ENCODE measurements at places on chromosomes 7 and 10.

DNA sequence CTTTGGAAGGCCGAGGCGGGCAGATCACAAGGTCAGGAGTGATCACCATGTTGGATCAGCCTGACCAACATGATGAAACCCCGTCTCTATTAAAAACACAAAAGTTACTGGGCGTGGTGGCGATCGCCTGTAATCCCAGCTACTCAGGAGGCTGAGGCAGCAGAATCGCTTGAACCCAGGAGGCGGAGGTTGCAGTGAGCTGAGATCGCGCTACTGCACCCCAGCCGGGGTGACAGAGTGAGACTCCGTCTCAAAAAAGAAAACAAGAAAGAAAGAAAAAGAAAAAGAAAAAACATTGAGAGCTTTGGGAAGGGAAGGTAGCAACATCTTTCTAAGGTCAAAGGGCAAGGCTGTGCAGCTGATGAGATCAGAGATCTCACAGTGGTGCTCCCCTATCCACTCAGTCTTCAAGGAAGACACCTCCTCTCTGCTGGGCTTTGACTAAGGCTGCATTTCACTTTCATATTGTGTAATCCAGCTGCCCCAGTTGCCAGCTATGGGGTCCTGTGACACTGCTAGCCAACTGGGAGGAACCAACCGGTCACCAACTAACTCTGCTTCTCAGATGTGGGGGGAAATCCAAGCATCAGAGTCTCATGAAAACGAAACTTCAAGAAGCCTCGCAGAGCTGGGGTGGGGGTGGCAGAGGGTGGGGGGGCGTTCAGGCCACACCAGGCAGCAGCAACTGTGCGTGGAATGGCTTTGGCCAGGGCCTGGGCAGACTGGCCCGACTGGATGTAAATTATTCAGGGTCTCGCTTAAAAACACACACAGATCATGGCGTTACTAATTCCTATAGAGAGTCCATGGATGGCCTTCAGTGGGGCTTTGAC lies 1.5 kb downstream of the IL15RA start:
- no peak for DNase-seq

- no peak for DNase-seq
Measured at GRCh38 chr10:61175316-61175715, 231.3 kb upstream of the RHOBTB1 start.

DNA sequence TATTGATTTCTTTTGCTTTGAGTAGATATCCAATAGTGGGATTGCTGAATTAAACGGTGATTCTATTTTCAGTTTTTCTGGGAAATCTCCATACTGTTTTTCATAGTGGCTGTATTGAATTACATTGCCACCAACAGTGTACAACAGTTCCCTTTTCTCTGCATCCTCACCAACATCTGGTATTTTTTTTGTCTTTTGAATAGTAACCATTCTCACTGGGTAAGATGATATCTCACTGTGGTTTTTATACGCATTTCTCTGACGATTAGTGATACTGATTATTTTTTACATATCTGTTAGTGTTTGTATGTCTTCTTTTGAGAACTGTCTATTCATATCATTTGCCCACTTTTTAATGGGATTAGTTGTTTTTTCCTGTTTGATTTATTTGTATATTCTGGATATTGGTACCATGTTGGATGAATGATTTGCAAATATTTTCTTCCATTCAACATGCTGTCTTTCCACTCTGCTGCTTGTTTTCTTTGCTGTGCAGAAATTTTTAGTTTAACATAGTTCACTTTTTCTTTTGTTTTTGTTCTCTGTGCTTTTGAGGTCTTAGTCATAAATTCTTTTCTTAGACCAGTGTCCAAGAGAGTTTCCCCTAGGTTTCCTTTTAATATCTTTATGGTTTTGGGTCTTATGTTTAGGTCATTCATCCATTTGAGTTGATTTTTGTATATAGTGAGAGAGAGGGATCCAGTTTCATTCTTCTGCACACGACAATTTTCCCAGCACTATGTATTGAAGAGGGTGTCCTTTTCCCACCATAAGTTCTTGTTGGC lies 584.7 kb downstream of the PHTF2 start:
- DNase-seq: no peak

DNA sequence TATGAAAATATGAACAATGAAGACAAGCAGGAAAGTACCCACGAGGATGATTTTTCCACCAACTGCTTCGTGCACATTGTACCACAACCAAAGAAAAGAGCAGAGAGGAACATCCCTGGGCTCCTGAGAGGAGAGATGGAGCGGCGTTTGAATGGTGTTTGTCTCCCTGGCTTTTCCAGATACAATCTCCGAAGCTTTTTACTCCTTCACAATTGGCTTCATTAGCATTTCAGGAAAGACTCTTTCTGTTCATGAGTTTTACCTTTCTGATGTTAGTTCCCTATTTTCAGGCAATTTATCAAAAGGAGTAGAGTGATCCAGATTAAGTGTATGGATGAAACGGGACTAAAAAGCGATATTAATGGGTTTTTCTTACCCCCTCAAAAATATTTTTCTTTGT lies 49.3 kb downstream of the LYZL2 start:
- no peak for DNase-seq

DNA sequence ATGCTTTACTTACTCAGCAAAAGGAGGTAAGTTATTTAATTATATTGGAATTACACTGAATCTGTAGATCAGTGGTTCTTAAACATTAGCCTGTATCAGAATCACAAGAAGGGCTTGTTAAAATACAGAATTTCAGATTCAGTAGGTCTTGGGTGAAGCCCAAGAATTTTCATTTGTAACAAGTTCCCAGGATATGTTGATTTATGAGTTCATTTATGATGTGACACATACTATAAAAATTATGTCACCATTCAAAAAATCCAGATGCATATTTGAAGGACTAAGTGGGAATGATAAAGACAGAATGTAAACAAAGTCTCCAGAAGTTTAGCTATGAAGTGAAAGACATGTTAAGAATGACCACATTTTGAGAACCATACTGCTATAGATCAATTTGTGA lies 52.3 kb downstream of the HECTD2 start:
- DNase-seq: no peak

DNA sequence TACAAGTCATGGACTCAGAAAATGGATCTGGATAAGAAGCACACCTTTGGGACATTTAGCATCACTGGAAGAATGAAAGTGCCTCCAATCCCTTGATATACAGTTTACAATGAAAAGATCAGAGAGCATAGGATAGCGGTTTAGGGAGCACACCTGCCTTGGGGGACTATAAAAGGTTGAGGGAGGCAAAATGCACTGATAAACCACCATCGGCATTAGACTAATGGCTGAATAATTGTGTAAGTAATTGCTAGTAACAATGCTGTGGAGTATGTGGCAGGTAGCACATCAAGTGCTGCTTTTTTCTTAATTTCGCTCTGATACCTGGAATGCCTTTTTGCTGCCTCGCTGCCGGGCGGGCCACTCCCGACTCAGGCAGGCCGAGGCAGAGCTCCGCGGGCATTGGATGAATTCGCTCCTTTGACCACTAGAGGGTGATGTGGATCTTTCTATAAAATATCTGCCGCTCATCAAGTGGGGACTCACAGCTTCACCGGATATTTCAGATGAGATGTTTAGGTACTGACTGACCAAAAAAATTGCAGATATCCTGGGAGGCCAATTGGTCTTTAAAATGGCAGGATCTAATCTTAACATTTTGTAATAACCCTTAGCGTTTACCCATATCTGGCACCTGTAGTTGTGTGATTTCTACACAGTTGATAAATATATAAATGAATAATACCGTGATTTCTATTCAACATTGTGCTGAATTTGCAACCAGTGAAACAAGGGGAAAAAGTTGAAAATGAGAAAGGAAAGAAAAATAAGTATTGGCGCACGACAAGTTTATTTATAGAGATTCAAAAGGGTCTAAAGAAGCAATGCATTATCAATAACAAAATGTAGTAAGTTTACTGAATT lies 116.8 kb upstream of the PRSS1 start:
- DNase-seq: peak; percentile 15

DNA sequence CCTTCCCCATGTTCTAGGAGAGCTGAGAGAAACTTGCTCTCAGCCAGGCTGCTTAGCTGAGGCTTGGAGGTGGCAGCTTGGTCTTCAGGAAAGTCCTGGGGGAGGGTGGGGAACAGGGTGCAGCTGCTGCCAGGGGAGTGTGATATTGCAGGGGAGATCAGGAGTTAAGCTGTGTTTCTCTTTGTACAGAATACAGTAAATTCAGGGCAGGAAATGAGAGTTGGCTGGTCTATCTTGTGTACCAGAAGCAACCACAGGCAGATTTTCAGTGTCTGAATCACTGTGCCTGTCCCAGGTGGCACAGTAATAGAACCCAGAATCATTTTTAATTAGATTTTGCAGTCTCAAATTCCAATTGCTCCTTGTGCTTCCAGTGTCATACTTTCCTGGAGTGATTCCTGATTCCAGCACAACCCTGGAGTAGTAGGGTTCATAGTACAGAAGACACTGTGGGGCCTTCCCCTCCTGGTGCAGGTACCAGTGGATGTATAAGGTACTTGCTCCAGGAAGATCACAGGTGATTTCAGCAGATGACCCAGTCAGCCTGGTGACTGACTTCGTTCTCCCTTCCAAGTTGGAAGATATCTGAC lies 94.0 kb upstream of the TARP start:
- DNase-seq: no peak

DNA sequence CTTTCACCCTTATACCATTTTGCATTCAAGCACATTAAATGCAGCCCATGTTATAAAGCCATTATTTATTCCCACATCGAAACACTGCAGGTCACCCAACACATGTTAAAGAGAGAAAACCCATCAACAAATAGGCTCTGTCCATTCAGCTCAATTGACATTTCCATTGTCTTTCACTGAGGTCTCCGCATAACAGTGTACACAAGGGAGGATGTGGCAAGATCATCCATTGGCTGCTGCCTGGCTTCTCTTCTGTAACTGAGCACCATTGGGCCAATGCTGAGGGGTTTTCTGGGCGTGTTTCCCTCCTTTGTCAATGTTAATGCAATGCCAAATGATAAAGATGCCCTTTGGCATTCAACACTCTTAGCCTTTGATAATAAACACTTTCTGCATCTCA lies 278.1 kb upstream of the SP4 start:
- DNase-seq: no peak

DNA sequence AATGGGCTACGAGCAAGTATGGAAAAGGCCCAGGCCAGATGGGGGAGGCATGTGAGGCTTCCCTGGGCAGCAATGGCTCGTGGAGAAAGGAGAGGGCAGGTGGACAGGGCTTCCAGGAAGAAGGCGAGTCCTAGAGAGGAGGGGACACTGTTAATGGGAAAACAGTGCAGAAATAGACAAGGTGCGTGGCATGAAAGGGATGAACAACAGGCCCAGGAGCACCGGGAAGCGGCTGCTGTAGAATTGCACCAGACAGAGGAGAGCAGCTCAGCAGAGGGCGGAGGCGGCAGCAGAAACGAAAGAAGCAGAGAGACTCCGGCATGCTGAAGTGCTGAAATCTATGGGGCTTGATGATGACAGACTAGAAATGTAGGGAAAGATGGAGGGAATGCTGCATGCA lies 102.1 kb downstream of the PIP4K2A start:
- DNase-seq: no peak

DNA sequence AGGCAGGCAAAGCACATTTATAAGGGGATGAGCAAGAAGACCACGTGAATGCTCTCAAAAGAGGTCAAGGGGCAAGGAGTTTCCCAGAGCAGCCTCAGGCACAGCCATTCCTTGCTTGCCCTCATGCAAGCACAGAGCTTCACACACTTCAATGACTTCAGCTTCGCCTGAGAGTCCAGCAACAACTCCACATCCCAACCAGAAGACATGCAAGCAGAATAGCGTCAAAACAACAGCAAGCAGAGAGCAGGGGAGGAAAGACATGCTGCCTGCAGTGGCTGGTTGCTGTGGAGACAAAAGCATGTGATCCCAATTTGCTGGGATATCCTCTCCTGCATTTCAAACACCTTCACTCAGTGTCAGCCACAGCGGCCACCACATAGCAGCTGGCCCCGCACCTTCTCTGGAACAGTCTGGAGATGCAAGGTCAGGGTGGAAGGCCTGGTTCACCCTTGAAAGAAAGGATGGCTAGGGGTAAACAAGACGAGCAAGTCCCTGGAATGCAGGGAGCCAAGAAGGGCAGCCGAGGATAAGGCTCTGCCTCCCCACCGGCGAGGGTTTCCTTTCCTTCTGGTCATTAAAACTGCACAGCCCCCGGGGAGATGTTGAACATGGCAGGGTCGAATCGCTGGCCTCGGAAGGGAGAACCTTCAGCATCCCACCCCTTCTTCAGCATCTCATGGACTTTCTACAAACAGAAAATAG lies 60.2 kb upstream of the CAMK2B start:
- DNase-seq: no peak

DNA sequence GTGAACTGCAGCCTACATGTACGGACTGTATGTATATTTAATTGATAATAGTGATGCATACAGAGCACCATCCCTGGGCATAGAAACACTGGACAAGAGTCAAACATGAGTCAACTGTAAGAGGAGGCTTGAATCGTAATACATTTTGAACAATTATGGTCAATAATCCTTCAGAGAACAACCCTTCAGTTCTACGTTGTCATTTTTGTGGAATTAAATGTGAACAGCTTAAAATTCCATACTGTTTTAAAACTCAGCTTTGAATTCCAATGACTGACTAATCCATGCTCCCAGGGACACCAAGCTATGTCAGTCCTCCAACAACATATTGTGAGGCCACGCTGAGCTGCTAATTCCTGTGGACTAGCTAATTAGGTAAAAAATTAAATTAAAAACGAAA lies 41.5 kb upstream of the KMT2E start:
- no peak for DNase-seq

DNA sequence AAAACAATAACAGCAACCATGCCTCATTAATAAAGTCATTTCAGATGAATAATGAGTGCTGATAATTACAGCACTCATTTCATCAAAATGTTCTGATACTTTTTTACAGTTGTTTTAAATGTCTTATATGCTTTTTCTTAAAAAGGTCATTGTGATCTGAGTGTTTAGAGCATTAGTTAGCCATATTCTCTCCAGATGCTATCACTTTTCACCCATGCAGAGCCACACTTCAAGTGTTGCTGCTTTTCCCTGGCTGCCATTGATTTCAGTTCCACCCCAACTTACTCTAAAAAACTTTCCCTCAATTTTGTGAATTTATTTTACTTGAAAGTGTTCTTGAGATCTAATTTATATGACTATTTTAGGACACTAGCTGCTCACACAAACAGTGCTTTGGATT lies 41.8 kb downstream of the NUP205 start:
- DNase-seq: no peak

GRCh38 chr7:101531726-101532357 lies 97.3 kb downstream of the MYL10 start:
- no peak for DNase-seq

DNA sequence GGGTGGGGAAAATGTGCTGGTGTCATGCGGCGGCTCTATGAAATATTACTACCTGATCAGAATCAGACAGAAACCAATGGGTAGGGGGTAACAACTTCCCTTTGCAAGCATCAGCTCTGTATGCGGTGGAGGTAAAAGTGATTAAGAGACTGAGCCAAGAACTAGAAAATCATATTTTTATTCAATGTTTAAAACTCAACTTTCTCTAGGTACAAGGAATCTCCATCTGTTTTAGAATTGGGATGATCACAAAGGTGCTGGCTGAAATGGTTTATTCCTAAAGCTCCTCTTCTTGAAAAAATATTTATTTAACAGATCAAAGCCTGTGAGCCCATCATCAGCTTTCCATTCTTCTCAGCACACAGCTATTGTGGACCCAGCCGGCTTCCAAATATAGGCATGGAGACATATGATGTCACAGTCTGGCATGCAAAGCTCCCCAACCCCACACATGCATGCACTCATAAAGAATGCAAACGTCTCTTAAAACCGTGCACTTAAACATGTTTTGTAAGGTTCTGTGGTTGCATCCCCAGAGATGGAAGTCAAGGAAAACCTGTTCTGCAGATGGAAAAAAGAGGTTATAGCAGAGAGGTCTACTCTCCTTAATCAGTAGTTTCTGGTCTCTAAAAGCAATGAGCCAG lies 126.0 kb downstream of the SKIDA1 start:
- no peak for DNase-seq

GRCh38 chr7:12481722-12482121 lies 78.1 kb upstream of the VWDE start:
- no peak for DNase-seq
